ENCODE measurements at places on chromosomes 4 and X.

DNA sequence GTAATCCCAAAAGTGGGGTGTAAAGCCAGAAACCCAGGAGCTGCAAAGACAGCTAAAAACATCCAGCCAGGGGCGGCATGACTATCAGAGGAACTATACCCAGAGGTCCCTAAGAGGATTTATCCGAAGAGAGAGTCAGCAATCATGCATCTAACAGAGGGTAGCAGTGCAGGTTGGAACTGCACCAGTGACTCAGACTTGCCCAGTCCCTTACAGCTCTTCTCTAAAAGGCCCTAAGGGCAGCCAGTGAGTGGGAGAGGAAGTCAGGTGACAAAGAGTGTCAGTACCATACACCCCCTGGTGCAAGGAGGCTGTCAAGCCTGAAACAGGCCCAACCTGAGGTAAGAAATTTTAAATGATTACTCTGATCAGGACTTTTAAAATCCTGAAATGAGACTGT lies 88.1 kb downstream of the CAMK2D start:
- DNase-seq: peak; percentile 17

- no peak for DNase-seq
These were observed 313.4 kb downstream of the TENM3 start for GRCh38 chr4:182556580-182556979.

DNA sequence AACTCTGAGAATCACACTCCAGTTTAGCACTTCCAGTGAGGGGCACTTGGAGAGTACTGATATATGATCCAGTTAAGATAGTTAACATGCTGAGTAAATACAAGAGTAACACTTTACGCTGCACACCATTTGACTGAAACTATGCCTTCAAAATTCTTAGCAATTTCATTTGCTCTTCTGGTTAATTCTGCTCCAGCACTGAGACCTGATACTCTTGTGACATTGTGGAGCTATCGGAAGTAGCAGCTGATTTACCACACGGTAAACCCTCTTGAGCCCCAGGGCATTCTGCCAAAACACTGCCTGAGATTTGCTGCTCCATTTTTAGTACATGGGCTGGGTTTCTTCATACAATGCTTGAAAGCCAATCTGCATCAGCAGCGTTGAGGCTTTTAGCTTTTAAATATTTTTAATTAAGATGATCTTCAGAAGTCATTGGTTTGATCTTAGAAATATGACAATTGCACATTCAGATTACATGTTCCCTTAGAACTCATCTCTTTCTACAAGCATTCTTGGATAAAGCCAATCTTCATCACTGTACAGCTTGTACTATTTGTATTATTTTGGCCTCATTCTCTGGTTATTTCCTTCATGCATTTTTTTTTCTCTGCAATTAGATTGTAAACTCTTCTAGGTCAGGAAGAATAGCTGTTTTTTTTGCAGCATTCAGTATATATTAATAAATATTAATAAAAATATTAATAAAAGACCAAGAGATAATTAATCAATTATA lies 67.8 kb upstream of the ETNPPL start:
- DNase-seq: no peak

GRCh38 chr4:107278791-107279483 lies 242.8 kb upstream of the DKK2 start:
- no peak for DNase-seq

GRCh38 chr4:96912716-96913115 lies 1072.8 kb downstream of the PDHA2 start:
- no peak for DNase-seq

- DNase-seq: no peak
These were observed 21.8 kb downstream of the TLR2 start for GRCh38 chr4:153705743-153706468.

GRCh38 chrX:4675686-4676300 lies 962.3 kb upstream of the PRKX start:
- DNase-seq: no peak

DNA sequence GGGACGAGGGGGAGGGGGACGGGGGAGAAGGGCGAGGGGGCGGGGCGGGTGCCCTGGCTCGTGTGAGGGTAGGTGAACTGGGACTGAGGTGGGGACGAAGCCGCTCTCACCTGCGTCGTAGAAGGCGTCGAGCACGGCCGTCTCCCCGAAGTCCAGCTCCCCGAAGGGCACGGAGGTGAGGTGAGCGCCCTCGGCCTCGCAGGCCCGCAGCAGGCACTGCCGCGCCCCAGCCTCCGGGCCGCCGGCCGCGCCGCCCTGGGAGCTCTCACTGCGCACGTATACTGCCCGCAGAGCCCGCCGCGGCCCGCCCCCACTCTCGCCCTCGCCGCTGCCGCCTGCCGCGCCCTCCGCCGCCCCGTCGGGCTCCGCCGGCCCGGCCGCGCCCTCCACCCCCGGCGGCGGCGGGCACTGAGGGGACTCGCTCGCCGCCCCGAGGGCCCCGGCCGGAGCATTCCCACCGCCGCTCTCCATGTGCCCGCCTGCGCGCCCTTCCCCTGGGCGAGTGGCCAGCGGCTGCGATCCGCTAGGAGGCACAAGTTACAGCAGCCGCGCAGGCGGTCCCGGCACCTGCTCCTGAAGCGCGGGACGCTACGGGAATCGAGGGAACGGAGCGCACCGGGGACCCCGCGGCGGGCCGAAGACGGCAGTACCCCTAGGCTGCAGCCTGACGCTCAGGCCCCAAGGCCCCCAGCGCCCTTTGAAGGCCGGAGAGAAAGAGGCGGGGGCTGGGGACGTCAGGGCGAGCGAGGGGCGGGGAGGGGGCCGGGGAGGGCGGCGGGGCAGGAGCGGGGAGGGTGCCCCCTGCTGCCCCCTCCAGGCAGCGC lies at the start of gene MAP3K15:
Gene MAP3K15 (minus strand): TSS at position 718 of the 824 bp plus-strand sequence. CDS start 247 bp downstream, at position 471.
- no peak for DNase-seq

DNA sequence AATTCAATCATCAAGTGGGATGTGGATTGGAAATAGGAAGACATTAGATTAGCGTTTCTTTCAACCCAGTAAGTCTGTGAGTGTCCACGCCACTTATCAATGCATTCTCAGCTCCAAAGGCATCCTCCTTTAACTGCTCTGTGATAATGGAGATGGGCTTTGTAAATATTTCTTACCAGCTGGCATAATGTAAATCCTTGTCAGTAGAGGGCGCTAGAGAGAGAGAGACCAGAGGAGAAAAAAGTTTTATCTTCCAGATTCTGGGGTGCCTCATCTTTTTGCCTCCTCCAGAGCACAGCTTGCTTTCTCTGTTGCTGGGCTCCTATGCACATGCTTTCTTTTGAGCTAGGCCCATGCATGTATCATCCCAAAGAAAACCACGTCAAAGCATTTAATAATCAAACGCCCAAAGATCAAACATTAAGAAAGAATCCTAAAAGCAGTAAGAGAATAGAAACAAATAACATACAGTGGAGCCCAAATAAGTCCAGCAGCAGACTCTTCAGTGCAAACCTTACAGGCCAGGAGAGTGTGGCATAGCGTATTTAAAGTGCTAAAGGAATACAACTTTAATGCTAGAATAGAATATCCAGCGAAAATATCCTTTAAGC lies 9.6 kb upstream of the MTMR1 start:
- DNase-seq: no peak

GRCh38 chrX:153941336-153942252 lies 2.8 kb downstream of the RENBP start:
- DNase-seq: no peak

- DNase-seq: no peak
These were observed 33.0 kb upstream of the PGRMC2 start for GRCh38 chr4:128320656-128321055.

DNA sequence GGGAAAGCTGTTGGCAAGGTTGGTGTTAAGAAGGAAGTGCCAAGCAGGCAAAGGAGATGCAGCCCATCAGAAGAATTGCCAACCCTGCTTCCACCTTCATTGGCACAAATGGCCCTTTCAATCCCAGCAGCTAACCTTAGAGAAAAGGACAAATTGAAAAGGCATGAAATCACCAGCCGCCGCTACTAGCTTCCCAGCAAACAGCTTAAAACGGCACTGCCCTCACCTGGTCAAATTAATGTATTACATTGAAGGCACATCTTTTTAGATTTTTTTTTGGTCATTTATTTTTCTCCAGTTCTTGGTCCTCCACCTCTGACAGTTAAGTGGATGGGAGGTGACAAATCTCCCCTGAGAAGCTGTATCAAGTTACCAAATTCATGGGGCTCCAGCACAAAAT lies 51.0 kb upstream of the NHSL2 start:
- DNase-seq: no peak

DNA sequence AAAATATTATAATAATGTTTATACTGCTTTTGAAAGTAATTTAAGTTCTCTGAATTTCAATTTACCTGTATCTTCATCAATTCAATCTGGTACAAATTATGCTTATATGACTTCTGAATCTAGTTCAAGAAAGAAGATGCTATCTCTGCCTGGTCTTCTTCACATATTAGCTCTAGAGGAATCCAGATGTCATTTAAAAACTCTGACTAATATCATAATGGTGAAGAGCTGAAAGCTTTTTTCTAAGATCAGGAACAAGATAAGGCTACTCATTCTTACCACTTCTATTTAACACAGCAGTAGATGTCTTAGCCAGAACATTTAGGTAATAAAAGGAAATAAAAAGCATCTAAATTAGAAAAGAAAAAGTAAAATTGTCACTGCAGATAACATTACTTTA lies 636.1 kb downstream of the ARAP2 start:
- DNase-seq: no peak

DNA sequence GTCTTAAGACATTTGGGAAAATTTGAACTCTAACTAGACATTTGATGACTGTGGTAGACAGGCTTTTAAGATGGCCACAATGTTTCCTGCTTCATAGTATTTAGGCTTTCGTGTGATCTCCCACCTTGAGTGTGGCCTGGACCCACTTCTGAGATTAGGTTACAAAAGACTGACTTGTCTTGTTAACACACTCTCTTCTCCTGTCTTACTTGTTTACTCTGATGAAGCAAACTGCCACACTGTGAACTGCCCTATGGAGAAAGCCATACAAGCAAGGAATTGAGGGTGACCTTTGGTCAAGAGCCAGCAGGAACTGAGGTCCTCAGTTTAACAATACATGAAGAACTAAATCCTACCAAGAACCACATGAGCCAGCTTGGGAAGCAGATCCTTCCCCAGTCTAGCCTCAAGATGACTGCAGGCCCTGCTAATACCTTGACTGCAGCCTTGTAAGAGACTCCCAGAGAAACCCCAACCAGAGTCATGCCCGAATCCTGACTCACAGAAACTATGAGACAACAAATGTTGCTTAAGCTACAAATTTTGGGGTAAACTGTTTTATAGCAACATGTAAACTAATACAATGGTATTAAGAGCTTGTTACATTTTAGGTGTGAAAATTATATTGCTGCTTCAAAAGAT lies 20.3 kb downstream of the UBA6 start:
- DNase-seq: no peak

DNA sequence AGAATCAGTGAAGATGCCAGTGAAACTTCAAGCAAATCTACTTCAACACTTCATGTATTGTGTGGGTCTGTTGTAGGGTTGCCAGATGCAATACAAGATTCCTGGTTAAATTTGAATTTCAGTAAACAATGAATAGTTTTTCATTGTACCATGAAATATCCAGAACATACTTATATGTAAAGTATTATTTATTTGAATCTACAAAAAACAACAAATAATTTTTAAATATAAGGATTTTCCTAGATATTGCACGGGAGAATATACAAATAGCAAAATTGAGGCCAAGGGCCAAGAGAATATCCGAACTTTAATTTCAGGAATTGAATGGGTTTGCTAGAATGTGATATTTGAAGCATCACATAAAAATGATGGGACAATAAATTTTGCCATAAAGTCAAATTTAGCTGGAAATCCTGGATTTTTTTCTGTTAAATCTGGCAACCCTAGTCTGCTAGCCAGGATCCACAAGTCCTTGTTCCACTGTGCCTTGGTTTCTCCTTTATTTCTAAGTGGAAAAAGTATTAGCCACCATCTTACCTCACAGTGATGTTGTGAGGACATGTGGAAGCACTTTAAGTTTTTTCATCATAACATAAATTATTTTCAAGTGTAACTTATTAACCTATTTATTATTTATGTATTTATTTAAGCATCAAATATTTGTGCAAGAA lies 2.3 kb downstream of the CXCL8 start:
- no peak for DNase-seq

- no peak for DNase-seq
These were observed 5.4 kb downstream of the ABCE1 start for GRCh38 chr4:145103496-145103895.

DNA sequence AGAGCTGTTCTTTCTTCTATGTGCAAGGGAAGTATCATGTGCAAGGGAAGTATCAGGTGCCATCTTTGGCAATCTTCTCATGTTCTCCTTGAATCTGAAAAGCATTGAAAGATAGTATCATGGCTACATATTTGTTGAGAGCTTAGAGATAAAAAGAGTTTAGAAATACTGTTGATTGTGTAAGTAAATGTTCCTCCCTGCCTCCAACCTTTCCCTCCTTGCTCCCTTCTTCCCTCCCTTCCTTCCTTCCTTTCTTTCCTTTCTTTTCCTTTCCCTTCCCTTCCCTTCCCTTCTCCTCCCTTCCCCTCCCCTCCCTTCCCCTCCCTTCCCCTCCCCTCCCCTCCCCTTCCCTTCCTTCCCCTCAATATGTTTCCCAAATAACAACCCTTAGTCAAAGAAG lies 108.7 kb downstream of the GBA3 start:
- no peak for DNase-seq

GRCh38 chr4:80361329-80361900 lies 25.9 kb downstream of the CFAP299 start:
- no peak for DNase-seq

DNA sequence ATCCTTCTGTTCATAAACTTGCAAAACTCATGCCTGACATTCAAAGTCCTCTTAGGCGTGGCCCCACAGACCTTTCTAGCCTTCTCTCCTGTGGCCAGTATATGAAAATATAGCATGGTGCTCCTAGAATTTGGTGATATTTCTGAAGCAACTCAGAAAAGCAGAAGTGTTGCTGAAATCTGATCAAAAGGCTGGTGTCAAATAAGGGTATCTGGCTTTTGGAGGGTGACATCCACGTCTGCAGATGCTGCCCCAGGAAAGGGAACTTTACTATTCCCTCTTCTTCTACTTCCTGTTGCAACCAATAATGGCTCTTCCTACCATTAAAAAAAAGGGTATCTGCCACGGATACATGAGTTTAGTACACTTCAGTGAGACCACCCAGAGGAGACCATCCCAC lies 83.9 kb upstream of the RPS6KA3 start:
- DNase-seq: no peak

DNA sequence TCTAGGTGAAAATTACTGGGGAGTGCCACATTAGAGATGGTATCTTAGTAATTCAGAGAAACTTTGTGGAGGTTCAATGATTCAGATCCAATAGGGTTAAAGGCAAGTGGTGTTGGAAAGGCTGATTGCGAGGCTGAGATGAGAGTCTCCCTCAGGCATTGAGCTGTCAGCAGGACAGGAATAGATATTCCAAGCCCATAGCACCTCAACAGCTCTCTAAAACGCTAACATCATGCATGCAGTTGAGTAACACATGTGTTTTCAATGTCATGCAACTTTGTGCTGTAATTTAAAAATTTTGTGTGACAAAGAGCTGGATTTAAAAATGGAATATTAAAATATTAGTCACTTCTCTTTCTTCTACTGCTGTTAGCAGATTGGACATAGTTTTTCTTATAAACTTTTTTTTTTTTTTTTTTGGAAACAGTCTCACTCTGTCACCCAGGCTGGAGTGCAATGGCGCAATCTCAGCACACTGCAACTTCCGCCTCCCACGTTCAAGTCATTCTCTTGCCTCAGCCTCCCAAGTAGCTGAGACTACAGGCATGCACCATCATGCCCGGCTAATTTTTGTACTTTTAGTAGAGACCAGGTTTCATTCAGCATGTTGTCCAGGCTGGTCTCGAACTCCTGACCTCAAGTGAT lies 173.5 kb upstream of the C1QTNF7 start:
- no peak for DNase-seq

GRCh38 chrX:118524344-118524743 lies 28.7 kb downstream of the DOCK11 start:
- no peak for DNase-seq
